ENCODE measurements at places on chromosomes 6 and 20.
A peak's percentile ranks its signal among the peaks of the same experiment; 100 is the strongest.

DNA sequence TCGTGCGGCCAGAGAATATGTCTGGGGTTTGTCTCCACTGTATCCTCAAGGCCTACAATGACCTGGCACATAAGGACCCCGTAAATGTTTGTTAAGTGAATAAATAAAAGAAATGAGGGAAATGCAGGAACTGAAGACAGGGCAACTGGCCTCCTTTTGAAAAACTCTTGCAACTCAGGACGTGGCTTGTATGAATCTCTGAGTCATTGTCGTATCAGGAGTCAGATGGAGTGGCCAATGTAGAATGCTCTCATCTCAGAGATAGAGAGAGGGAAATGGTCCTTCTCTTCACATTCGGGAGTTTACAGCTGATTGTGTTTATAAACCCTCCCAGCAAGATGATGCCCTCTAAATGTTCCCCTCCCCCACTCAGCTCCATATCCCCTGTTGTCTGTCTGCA, 57.1 kb downstream of the UST start:
- no peak for DNase-seq

- no peak for DNase-seq
These were observed 67.8 kb downstream of the TIAM2 start for GRCh38 chr6:155062866-155063341.

DNA sequence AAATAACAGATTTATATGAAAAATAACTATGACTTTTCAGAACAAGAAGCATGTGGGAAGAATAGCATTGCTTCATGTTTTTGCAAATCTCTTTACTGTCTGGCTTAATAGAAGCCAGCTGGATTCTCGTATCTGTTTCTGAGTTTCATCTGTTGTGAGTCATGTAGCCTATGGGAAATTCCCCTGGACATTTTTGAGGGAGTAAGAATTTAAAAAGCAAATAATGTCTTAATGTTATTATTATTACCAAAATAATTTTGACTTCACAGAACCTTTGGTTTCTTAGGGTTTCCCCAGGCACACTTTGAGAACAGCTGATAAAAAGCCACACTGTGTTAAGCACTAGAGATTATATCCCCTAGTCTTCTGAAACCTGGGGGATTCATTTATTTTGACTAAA, 75.8 kb downstream of the SYCP2L start:
- no peak for DNase-seq

DNA sequence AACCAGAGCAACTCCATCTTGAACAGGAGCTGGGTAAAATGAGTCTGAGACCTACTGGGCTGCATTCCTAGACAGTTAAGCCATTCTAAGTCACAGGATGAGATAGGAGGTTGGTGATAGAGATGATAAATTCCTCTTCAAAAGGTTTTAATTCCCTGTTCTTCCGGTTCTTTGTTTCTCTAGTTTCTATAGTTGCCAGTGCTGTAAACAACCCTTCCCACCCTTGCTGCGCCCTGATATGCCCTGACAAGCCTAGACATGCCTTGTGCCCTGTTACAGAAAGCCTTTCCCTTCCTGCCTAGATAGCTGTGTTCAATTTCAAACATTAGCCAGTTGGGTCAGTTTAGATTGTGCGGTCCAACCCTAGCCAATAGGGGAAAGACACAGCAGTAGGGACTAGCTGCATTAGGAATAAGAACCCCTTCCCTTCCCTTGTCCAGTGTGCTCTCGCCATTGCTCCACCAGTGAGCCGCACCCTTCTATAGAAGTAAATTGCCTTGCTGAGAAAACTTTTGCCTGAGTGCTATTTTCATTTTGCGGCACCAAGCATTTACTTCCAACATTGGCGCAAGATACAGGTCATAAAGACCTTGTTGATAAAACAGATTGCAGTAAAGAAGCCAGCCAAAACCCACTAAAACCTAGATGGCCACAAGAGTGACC, 52.5 kb upstream of the CCN2 start:
- no peak for DNase-seq

- no peak for DNase-seq
These were observed 4.8 kb downstream of the NDRG3 start for GRCh38 chr20:36741072-36741471.

DNA sequence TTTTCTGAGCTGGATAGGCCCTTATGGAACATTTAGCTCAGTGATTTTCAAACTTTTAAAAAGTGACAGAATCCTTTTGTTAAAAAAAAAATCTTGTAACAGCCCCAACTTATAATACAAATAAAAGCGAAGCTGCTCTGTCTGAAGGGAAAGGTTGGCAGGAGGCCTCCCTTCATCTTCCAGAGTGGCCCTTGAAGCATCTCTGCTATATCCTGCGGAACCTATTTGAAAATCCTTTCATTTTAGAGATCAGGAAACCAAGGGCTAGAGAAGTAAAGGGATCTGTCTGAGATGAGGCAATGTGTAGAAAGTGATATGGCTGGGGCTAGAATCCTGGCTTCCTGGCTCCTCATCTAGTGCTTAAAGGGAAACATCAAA, 107.8 kb downstream of the UBE3D start:
- DNase-seq: no peak

- no peak for DNase-seq
These were observed 538 bp downstream of the FERMT1 start for GRCh38 chr20:6122111-6122872.

DNA sequence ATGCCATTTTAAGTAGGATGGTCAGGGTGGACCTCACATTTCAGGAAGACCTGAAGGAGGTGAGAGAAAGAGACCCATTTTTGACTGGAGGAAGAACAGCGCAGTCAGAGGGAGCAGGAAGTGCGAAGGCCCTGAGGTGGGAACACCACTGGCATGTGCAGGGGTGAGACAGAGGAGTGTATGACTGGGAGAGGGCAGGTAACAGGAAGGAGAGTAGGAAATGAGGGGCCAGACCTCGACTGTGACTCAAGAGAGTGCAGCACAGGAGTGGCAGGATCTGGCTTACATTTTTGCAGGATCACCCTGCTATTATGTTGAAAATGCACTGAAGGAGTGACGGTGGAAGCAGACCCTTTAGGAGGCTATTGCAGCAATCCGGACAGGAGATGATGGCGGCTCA, 117.7 kb upstream of the CDYL start:
- no peak for DNase-seq

DNA sequence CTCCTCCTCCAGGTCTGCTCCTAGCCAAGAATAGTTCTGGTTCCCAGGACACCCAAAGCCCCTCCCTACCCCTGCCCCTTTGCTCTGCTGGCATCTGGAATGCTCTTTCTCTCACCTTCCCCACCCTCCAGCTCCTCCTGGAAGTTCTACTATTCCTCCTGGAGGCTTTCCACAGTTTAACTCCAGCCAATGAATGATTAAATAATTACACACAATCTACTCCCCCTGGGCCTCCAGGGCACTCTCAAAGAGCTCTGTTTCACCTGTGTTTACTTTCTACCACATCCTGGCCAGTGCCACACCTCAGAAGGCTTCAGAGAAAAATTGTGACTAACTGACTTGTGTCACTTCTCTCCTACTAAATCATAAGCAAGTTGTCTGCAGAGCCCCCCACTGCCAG, 36.2 kb downstream of the GCM1 start:
- no peak for DNase-seq

- DNase-seq: peak; percentile 36
These were observed at the start of gene MARCKS for GRCh38 chr6:113856625-113857555. Gene MARCKS, plus strand, starts transcription at chr6:113857345. Its CDS starts 401 bp downstream, at chr6:113857746.

DNA sequence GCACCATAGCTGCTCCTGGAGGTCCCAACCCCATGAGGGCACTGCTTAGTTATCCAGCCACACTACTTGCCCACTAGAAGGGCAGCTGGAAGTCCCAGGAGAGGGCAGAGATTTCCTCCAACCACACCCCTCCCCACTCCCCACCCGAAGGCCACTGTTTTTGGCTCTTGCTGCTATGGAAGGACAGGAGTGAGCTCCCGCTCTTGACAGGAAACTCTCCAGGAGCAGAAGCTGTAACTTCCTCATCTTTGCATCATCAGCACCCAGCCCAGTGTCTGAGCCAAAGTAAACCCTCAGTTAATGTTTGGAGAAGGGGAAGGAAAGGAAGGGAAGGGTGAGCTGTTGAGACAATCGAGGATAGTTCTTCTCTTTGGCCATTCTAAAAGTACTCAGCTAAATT, 120.7 kb downstream of the MTFR2 start:
- DNase-seq: no peak

- DNase-seq: no peak
These were observed 683 bp upstream of the C20orf204 start for GRCh38 chr20:64035066-64035932.

DNA sequence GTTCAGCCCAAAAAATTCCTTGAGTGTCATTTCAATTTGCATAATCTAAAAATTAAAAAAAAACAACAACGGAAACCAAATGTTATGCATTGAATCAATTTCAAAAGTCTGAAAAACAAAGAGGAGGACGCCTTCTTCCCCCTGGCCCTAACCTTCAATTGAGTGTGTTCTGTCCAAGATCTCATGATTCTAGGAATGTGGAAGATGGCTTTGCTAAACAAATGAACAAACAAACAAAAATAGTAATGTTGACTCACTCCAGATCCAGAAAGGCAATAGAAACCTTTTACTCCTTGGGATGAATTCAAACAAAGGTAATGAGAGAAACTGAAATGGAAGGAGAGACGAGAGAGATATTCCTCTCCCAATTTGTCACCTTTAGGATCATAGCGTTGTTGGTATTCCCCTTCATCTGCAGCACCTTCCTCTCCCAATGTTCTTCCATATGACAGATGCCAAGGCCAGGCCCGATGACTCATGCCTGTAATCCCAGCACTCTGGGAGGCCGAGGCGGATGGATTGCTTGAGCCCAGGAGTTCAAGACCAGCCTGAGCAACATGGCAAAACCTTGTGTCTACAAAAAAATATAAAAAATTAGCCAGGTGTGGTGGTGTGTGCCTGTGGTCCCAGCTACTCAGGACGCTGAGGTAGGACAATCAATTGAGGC, 109.2 kb upstream of the ADGRF1 start:
- DNase-seq: no peak

- DNase-seq: no peak
These were observed 371.1 kb upstream of the POU3F2 start for GRCh38 chr6:98463038-98464000.

- DNase-seq: no peak
These were observed 496.0 kb upstream of the SPTLC3 start for GRCh38 chr20:12512755-12513154.

GRCh38 chr20:13449868-13450434, 188.8 kb downstream of the TASP1 start:
- peak; percentile 10 for DNase-seq

DNA sequence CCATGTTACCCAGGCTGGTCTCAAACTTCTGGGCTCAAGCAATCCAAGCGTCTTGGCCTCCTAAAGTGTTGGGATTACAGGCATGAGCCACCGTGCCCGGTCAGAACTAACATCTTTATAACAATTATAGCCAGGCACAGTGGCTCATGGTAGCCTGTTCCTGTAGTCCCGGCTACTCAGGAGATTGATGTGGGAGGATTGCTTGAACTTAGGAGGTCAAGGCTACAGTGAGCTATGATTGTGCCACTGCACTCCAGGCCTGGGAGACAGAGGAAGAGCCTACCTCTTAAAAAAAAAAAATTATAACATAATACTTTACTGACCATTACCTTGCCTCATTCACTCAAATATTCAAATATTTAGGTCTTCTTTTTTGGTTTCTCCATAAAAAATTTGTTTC, 16.8 kb upstream of the MYMX start:
- DNase-seq: no peak

- no peak for DNase-seq
These were observed 8.3 kb downstream of the MYO6 start for GRCh38 chr6:75757295-75757694.

DNA sequence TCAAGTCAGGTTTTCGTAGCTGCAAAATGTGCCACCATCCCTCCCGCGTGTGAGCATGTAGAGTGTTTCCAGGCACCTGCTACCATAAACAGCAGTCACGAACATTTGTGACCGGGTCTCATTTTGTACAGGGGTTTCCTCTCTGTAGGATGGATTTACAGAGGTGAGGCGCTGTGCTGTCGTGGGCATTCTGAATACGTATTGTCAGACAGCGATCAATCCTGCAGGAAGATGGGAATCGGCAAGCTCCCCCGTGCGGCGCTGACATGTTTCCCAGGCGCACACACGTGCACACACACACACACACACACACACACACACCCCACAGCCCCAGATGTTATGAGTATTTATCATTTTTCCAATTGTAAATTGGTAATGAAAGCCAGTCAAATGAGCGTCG, 15.8 kb downstream of the ANKRD60 start:
- no peak for DNase-seq

GRCh38 chr6:68533339-68533795, 101.7 kb upstream of the ADGRB3 start:
- DNase-seq: no peak

DNA sequence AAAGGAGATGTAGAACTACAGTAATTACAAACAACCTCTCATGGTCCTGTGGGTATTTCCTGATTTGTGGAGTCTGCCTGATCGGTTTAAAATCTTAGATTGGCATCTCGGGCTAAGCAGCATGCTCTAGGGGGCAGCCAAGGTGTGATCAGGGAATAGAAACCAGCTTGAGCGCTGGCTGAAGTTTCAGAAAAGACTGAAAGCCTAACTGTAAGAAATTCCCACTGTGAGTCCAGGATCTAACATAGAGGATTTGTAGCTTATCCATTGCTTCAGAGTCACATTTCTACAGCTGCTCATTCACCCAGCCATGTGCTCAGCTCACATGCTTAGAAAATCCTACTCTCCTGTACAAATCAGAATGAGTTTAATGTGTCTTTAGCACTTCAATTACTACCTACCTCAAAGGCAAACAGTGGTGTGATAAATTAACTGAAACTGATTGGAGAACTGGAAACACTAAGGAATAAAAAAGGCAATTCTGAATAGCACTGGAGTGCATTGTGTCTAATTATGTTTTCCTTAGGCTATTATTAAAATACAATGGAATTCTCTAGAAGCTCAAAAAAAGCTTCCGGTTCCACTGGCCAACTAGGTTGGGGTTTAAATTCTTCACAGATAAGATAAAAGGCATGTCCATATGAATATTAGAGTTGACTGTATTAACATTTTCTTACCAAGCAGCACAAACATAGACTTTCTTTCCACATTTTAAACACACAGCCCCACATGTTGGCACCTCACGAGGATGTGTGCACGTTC, 73.8 kb upstream of the MPC1 start:
- DNase-seq: no peak

DNA sequence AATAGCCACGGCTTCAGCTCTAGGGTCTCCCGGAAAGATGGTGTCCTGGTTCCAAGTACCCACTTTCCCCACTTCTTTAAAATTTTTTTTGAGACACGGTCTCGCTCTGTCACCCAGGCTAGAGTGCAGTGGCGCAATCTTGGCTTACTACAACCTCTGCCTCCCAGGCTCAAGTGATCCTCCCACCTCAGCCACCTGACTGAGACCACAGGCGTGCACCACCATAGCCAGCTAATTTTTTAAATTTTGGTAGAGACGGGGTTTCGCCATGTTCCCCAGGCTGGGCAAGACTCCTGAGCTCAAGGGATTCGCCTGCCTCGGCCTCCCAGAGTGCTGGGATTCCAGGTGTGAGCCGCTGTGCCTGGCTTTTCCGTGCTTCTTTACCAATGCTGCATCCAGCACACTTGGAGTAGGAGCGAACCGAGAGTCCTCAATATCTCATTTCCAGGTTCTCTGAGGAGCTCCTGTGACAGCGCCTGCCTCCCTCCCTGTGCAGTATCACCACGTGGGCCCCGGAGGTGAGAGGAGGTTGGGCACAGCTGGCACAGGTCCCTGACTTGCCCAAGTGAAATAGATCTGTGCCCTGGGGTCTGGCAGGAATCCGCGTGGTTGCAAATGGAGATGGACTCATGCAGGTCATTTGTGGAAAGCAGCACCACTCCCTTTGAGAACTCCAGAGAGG, 37.3 kb downstream of the EZR start:
- DNase-seq: no peak

All from nucleus accumbens (tissue), 56 donors.